ENCODE measurements at places on chromosomes 5 and 9.

- no peak for DNase-seq
Measured at GRCh38 chr9:121371495-121372061, 1.5 kb upstream of the STOM start.

GRCh38 chr5:118620233-118620632 lies 368.1 kb downstream of the DTWD2 start:
- no peak for DNase-seq

DNA sequence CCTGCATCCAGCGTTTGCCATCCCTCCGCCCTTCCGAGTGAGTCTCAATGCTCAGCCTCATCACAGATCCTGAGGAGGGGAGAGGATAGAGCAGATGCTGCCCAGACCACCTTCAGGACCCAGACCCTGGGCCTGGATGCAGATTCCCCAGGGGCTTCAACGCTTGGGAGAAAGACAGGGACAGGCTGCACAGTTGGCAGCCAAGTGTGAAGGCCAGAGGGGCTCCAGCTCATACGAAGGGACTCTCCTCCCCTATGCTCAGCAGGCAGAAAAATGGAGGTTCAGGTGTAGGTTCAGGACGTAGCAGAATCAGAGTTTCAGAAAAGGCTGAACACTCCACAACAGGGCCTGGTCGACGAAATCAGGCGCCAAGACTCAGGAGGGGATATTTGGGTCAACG lies 378.5 kb upstream of the IRX1 start:
- DNase-seq: no peak

- no peak for DNase-seq
Measured at GRCh38 chr5:58094031-58094430, 365.9 kb downstream of the PLK2 start.

DNA sequence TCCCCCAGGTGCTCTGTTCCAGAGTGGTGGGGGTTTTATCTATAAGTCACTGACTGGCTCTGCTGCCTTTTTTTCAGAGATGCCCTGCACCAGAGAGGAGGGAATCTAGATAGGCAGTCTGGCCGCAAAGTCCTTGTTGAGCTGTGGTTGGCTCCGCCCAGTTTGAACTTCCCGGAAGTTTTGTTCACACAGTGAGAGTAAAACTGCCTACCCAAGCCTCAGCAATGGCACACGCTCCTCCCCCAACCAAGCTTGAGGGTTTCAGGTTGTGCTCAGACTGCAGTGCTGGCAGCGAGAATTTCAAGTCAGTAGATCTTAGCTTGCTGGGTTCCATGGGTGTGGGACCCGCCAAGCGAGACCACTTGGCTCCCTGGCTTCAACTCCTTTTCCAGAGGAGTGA lies 1428.6 kb downstream of the MAT2B start:
- DNase-seq: no peak

GRCh38 chr9:121135642-121136041 lies 60.9 kb downstream of the CNTRL start:
- no peak for DNase-seq

All from activated T-cell treated with anti-CD3 and anti-CD28 coated beads, Interleukin-2, amount 50 U/mL, for 48 hours (primary cell).